Sigmoid colon (tissue), 7 donors: ENCODE measurements at places on chromosomes 1 and 21. TPM values are rescaled to one million over a fixed set of nuclear protein-coding genes. Genes with fewer than 3 reads are reported as not detected.

GRCh38 chr1:94651076-94651475 lies 109.5 kb upstream of the F3 start:
- H3K36me3 ChIP-seq = no peaks in the 10 kb centered on the region
- no peak for DNase-seq
- no peak overlapping the region for H3K27ac ChIP-seq
- no peak overlapping the region for H3K4me3 ChIP-seq
- no peaks in the 10 kb centered on the region for H3K27me3 ChIP-seq
- H3K4me1 ChIP-seq = no peaks in the 10 kb centered on the region

GRCh38 chr1:35726450-35727433 lies 8.1 kb upstream of the C1orf216 start:
- H3K27me3 ChIP-seq = no peaks in the 10 kb centered on the region
- H3K36me3 ChIP-seq = no peaks in the 10 kb centered on the region
- H3K4me3 ChIP-seq = no peak overlapping the region

GRCh38 chr1:184952428-184952827 lies 21.9 kb downstream of the NIBAN1 start:
- DNase-seq = no peak
- H3K4me3 ChIP-seq = no peak overlapping the region
- H3K27me3 ChIP-seq = no peaks in the 10 kb centered on the region
- H3K36me3 ChIP-seq = no peaks in the 10 kb centered on the region
- H3K4me1 ChIP-seq = peaks cover 73% of the 10 kb centered on the region
- H3K27ac ChIP-seq = no peak overlapping the region

GRCh38 chr1:11447903-11448302 lies 31.1 kb upstream of the DISP3 start:
- peaks cover 16% of the 10 kb centered on the region for H3K27me3 ChIP-seq
- H3K36me3 ChIP-seq = no peaks in the 10 kb centered on the region
- H3K27ac ChIP-seq = no peak overlapping the region
- H3K4me1 ChIP-seq = no peaks in the 10 kb centered on the region

DNA sequence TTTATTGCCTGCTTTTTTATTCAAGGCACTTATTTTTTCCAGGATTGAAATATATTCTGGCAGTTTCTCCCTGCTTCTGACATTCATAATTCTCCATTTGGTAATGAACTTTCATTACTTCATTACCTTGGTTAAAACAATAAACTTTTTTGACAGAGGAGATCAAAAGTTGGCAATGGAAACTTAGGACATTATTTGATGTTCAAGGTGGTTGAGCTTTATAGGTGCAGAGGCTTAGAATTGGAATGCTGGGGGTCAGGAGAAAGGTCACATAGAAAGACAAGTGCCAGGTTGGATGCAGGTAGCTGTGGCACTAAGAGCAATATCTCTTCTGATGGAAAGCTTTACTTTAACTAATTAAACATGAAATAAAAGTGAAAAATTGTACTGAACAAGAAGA lies 152.4 kb downstream of the SPATA46 start:
- H3K27ac ChIP-seq = no peak overlapping the region
- no peak overlapping the region for H3K4me3 ChIP-seq

- H3K27me3 ChIP-seq = no peaks in the 10 kb centered on the region
- H3K4me1 ChIP-seq = no peaks in the 10 kb centered on the region
- H3K36me3 ChIP-seq = no peaks in the 10 kb centered on the region
- DNase-seq = no peak
These were observed 142.2 kb downstream of the LHX8 start for GRCh38 chr1:75276385-75276784.

DNA sequence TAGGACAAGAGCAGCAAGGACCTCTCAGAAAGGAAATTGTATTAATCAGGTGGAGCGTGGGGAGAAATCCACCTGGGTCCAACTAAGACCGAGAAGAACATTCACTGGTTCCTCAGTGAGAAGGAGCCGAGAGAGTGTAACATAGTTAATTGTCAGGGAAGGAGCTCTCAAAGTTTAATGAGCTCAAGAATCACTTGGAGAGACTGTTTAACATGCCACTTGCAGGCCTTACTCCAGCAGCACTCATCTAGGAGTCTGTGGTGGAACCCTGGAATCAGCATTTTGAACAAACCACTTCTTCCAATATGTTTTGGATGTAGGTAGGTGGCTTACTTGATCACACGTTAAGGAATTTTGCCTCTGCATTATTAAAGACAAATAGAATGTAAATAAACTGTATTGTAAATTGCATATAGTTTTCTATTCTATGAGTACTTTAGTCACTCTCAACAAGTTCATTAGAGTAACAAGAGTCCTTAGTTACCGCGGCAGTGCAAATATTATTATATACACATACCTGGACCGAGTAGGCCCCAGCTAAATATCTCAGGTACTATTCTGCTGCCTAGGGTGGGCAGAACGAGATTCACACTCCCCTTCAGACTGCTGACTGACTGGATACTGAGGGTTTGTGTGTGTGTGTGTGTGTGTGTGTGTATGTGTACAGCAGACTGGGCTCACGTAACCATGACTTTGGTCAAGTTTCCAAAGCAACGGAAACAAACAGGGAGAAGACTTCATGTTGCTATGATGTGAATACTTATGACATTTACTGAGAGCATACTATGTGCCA lies 203.2 kb upstream of the USP24 start:
- no peaks in the 10 kb centered on the region for H3K27me3 ChIP-seq
- H3K27ac ChIP-seq = no peak overlapping the region
- H3K4me3 ChIP-seq = no peak overlapping the region
- DNase-seq = no peak

DNA sequence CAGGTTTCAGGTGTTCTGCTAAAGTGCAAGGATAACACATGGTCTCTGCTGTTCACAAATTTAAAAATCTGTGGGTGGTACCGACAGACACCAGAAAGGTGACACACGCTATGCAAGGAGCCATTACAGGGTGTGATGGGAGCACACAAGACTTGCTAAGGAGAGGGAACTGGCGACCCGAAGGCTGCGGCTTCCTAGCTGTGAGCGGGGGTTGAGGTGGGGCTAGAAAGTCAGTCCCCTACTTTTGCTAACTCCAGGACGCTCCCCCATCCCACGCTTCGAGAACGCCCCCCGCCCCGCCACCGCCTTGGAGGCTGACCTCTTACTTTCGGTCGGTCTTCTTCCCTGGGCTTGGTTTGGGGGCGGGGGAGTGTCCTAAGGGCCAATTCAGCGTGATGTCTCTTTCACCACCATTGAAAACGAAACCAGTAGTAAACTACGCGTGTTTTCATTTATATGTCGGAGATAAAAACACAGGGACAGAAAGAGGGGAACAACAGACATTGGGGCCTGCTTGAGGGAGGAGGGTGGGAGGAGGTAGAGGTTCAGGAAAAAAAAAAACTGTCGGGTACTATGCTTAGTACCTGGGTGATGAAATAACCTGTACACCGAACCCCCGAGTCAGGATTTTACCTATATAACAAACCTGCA lies 1.1 kb downstream of the CKS1B start:
- no peaks in the 10 kb centered on the region for H3K36me3 ChIP-seq
- H3K4me1 ChIP-seq = no peaks in the 10 kb centered on the region

DNA sequence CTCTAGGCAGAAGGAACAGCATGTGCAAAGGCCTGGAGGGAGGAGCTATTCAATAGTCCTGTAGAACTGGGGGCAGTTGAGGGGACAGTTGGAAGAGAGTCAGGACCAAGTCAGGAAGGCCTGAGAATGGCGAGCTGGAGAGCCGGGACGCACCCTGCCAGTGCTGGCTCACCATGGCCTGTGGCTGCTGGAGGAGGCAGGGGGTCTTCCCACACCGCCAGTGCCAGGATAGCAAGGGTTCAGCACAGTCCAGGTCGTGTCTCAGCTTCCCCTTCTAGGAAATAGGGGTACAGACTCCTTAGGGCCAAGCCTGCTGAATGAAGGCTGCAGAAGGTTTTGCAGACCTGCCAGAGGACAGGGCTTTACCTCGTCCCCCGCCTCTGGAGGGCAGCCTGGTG lies 7.3 kb downstream of the PODN start:
- no peak overlapping the region for H3K27ac ChIP-seq
- H3K27me3 ChIP-seq = no peaks in the 10 kb centered on the region
- H3K4me3 ChIP-seq = no peak overlapping the region
- DNase-seq = peak; percentile 52
- peaks cover 13% of the 10 kb centered on the region for H3K36me3 ChIP-seq

GRCh38 chr1:59104191-59104760 lies 192.6 kb upstream of the FGGY start:
- no peak overlapping the region for H3K27ac ChIP-seq
- H3K36me3 ChIP-seq = no peaks in the 10 kb centered on the region
- no peak overlapping the region for H3K4me3 ChIP-seq
- no peak for DNase-seq
- H3K27me3 ChIP-seq = no peaks in the 10 kb centered on the region

TACSTD2 gene
- total RNA-seq = 0.71 TPM
